Fibroblast of villous mesenchyme (primary cell): ENCODE measurements at places on chromosomes 2 and 18. TPM values are rescaled to one million over a fixed set of nuclear protein-coding genes. Genes with fewer than 3 reads are reported as not detected.

GRCh38 chr2:25340181-25340921 is 1.4 kb downstream of the DNMT3A start:
- no peak for DNase-seq

DNA sequence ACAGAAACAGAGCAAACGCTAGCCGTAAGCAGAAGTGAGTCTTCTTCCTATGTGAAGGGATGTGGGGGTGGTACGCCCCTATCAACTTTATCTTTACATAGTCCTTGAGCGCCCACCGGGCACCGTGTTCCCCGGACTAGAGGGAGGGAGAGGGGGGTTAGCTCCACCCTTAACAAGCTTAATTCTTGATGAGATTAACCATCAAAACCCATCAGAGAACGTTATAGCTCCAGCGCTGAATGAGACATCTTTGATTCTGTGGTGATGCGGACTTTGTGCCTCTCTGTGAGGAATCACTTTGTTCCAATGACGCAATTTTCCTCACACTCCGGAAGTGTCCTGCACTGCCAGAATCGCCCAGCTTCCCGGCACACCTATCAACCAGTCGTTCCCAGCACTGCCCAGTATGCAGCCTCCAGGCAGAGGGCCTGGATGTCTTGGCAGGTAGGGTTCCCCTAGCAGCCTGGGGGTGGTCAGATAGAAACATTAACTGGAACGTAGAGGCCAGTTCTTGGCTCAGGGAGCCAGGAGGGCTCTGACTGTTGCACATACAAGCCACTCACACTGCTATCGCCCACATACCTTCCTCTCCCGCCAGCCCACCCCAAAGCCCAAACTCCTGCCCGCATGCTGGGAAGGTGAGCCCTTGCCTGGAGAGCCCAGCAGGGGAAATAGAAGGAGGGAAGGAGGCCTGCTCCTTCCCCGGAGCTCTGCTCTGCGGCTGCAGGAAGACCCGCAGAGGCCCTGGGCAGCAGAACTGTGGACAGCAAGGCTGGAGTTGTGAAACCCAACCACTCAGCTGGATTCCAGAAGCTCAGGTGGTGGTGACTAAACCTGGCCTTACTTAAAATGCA is 1.9 kb upstream of the ODC1 start:
- DNase-seq: no peak

GRCh38 chr2:168730344-168730743 is 72.1 kb upstream of the NOSTRIN start:
- DNase-seq: no peak

- DNase-seq: no peak
These were observed 35.8 kb downstream of the CNGA3 start for GRCh38 chr2:98382086-98382485.

- DNase-seq: no peak
These were observed 180.1 kb upstream of the SALL3 start for GRCh38 chr18:78799382-78800089.

Gene CYP26B1
- total RNA-seq: under 0.01 and 0.43 TPM in 2 replicates

Gene SNTG2
- total RNA-seq: under 0.01 and 1.6 TPM in 2 replicates
